ENCODE measurements at places on chromosomes 5 and 9.

GRCh38 chr5:130870691-130871090, 294.4 kb downstream of the HINT1 start:
- no peak for DNase-seq

GRCh38 chr5:71969460-71969859, 137.8 kb upstream of the MAP1B start:
- DNase-seq, result no peak

DNA sequence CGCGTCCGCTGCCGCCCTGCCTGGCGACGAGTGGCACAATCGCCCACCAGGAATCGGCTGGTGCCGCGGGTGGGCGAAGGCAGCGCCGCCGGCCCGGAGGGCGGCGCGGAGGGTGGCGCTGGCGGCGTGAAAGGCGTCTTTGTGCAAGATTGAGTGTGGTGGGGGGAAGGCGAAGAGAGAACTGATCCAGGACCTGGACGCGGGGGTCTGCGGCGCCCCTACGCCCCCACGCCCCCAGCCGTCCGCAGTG, 4.6 kb upstream of the RGMB start:
- DNase-seq, result no peak

GRCh38 chr9:127360829-127361228, 36.1 kb upstream of the SLC2A8 start:
- no peak for DNase-seq

DNA sequence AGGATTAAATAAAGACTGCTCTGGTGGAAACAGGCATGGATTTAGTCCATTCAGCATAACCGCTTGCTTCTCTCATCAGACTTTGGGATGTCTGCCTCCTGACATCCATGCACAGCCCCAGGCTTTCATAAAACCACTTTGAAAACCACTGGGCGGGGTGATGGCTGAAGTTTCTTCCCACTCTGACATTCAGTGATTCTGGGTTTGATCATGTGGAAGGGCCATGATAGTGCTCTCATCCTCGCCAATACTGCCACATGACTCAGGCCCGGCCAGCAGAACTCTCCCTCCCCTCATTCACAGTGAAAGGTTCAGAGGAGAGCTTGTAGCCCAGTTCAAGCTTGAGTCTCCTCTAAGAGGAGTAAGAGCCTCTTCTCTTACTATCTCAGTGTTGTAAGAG, 29.6 kb upstream of the GLRA1 start:
- no peak for DNase-seq

DNA sequence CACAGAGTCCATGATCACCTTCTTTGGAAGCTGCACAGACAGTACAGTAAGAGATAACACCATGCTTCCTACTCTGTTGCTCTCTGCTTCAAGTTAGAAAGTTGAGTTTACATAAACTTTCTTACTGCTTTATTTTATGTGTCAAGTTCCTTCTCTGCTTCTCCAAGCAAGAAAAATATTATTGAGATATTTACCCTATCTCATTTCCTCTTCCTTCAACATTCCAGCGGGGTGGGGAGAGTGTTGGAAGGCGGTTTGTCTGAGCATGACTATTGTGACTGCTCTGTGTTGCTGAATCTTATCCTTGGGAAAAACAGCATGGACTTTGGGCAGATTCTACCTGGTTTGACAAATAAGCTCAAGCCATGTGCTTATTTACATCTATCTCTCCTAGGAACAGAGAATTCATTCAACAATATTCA, 66.9 kb upstream of the EPB41L4A start:
- no peak for DNase-seq

GRCh38 chr5:25295067-25295466, 650.3 kb upstream of the CDH10 start:
- DNase-seq, result no peak

DNA sequence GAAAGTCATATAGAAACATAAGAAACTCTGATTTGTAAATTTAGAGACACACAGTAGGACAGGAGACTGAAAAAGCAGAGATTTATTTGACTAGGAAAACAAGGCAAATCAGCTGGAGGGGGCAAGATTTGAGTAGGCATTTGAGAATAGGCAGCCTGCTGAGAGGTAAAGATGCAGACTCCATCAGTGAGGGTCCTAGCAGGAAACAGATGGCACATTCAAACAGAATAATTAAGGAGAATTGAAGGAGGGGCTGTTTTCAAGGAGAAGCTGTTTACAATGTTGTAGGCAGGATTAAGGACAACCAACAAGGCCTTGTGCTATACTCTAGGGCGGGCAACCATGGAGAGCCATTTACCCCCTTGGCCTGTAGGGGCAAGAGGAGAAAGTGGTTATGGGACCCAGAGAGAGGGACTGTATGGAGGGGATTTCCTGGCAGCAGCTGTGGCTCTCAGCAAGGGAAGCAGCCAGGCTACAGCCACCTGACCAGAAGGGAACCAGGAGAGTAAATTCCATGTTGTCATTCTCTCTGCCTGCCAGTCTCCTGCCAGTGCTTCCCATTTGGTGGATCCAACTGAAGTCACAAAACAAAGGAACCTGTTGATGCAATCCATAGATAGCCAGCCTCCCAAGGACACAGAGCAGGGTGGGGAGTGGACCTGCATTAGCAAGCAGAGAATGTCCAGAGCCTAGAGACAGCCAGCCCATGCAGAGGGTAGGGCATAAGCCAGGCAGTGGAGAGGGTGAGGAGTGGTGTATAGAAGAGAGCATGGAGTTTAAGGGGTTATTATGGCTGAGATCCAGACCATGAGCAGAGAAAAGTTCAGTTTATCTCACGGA, 38.2 kb downstream of the PAPPA start:
- no peak for DNase-seq

GRCh38 chr9:125565126-125565525, 141.9 kb downstream of the MAPKAP1 start:
- DNase-seq, result no peak

GRCh38 chr9:122095010-122095767, 2.1 kb upstream of the TTLL11 start:
- DNase-seq, result peak; percentile 18

GRCh38 chr9:97502222-97502983, 937 bp downstream of the TMOD1 start:
- DNase-seq, result no peak

GRCh38 chr5:80387063-80387768, 20.6 kb upstream of the ZFYVE16 start:
- no peak for DNase-seq

Measured in NCI-H1092 (cell line).